ENCODE measurements at places on chromosomes 5 and 9.

DNA sequence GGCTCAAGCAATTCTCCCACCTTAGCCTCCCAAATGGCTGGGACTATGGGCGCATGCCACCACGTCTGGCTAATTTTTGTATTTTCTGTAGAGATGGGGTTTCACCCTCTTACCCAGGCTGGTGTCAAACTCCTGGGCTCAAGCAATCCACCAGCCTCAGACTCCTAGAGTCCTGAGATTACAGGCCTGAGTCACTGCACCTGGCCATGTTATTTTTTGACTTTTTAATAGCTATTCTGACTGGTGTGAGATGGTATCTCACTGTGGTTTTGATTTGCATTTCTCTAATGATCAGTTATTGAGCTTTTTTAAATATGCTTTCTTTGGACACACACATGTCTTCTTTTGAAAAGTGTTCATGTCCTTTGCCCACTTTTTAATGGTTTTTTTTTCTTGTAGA lies 38.2 kb downstream of the FBXW2 start:
- DNase-seq = no peak

GRCh38 chr5:10995891-10996290 lies 234.9 kb upstream of the DAP start:
- DNase-seq = no peak

GRCh38 chr5:147555176-147555575 lies 45.3 kb upstream of the DPYSL3 start:
- no peak for DNase-seq

- no peak for DNase-seq
Observed at GRCh38 chr5:56346741-56347535, 113.8 kb upstream of the ANKRD55 start.

DNA sequence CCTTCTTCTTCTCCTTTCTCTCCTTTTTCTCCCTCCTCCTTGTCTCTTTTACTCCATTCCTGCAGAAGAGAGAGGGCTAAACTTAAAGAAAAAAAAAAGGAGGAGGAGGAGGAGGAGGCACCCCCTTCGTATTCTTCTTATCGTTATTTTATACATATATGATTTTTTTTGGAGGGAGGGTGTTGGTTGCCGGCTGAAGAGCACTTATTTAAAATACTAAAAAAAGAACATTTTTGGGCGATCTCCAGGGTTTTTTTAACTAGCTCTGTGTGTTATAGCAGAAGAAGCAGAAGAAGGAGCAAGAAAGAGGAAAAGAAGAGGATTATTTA lies 381 bp downstream of the NR2F1 start:
- DNase-seq = no peak

GRCh38 chr9:123291736-123292135 lies 23.4 kb upstream of the STRBP start:
- DNase-seq = no peak

GRCh38 chr9:111819360-111819759 lies 24.6 kb upstream of the SHOC1 start:
- DNase-seq = no peak

GRCh38 chr5:14465116-14465515 lies 116.5 kb upstream of the OTULINL start:
- DNase-seq = no peak

DNA sequence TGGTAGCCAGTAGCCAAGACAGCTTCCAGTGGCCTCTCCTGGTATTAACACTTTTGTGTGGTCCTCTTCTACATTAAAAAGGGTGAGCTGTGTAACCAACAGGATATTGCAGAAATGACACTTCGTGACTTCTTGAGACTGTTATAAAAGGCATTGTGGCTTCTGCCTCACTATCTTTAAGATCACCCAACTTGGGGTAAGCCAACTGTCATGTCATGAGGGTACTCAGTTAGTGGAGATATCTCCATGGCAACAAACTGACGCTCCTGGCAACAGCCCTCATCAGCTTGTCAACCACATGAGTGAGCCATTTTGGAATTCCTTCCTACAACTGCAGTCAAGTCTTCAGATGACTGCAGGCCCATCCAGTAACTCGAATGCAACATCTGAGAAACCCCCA lies 121.7 kb downstream of the DEPDC1B start:
- no peak for DNase-seq

DNA sequence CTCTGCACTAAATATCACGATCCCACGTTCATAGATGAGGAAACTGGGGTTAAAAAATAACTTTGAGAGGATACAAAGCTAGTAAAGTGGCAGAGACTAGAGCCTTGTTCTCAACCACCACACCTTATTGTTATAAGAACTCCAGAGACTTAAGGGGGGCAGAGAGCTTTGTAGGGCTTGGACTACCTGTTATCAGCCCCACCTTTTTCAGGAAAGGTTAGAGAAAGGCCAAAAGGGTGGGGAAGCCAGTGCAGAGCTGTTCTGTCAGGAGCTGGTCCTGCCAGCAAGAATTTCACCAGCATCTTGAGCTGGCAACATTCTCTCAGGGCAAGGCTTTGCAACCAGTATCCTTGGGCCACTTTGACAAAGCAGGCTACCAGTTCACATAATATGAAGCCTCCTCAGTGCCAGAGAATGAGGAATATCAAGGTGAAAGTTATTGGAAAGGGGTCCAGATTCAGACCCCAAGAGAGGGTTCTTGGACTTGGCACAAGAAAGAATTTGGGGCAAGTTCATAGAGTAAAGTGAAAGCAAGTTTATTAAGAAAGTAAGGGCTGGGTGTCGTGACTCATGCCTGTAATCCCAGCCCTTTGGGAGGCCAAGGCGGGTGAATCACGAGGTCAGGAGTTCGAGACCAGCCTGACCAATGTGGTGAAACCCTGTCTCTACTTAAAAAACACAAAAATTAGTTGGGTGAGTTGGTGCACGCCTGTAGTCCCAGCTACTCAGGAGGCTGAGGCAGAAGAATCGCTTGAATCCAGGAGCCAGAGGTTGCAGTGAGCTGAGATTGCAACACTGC lies 66.2 kb upstream of the CLINT1 start:
- no peak for DNase-seq

DNA sequence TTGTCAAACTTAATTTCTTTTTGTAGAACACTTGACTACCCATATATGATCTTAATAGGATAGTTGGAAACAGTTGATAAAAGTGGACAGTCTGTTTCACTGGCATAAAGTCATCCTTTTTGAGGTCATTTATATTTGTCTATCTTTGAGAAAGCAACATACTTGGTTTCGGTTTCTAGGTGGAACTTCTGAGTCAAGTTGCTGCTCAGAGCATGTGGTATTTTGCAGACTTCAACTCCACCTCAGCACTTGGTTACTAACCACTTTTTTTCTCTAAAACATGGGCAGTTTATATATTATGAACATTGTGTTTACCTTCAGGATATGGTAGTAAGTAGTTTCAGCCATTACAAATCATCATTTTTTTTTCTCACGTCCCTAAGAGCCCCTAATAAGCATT lies 1749.0 kb upstream of the C9orf72 start:
- DNase-seq = no peak

DNA sequence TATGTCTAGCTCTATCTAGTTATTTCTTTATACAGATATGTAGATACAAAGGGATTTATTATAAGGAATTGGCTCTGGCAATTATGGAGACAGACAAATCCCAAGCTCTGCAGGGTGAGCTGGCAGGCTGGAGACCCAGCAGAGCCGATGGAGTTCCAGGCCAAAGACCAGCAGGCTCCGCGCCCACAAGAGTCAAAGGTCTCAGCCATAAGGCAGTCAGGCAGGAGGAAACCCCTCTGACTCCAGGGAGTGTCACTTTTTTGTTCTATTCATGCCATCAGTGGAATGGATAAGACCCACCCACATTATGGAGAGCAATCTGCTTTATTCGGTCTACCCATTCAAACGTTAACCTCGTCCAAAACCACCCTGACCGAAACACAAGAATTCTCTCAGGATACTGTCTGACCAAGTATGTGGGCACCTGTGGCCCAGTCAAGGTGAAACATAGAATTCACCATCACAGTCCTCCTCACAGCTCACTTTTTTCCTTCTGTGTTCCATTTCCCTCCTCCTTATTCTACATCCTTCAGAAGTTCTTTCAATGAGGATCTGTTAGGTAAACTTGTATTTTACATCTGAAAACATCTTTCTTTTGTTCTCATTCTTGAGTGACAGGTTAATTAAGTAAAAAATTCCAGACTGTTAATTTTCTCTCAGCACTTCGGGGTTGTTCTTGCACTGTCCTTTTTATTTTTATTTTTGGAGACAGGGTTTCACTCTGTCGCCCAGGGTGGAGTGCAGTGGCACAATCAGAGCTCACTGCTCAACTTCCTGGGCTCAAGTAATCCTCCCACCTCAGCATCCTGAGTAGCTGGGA lies 21.2 kb downstream of the RNF130 start:
- DNase-seq = no peak
